ENCODE measurements at places on chromosomes 16 and 17.

DNA sequence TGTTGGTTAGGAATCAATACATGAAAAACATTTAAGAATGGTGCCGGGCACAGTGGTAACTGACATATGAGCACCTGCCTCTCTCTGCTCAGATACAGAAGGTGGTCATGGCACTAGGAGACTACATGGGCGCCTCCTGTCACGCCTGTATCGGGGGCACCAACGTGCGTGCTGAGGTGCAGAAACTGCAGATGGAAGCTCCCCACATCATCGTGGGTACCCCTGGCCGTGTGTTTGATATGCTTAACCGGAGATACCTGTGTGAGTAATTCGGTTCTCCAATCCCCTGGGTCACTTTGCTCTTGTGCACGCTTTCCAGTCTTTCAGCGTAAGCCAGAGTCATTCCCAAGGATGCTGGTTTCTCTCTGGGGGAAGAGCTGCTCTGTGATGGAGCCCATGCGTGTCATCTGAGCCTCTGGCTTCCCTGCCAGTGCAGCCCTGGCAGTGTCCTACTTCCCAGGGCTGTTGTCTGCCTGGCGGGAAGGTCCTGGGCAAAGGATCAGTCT lies 3.0 kb upstream of the CD68 start:
- DNase-seq, result no peak

DNA sequence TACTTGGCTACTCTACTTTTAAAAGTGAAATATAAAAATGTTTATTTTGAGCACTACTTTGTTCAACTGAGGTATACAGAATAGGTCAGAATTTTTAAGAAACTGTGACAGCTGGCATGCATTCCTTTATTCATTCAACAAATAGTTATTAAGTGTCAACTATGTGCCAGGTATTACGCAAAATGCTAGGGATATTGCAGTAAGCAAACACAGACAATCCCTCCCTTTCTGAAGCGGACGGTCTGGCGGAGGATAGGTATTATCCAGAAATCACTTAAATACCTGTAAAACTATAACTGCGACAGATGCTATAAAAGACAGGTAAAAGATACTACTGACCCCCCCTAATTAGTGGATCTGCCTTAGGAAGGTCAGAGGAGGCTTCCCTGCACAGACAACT lies 26.1 kb downstream of the METTL16 start:
- DNase-seq, result no peak

- DNase-seq, result peak; percentile 73
These were observed 78.1 kb downstream of the TUBD1 start for GRCh38 chr17:59814685-59815084.

DNA sequence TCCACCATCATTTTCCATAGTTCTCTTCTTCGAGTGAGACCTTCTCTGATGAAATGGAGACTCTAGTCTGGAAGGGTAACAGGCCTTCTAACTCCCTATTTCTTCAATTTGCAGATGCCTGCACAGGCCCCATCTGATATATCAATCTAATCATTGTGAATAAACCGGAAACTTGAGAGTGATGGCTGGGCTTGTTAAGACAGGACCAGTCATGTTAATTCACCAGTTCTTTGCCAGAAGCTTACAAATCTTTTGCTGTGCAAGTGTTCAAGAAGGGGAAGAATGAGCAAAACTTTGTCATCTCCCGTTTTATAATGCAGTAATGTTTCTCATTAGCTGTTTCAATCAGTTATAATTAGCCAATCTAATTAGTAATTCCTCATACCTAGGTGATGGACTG lies 1561.3 kb upstream of the GOT2 start:
- DNase-seq, result no peak

GRCh38 chr16:64540434-64540833 lies 581.4 kb downstream of the CDH11 start:
- no peak for DNase-seq

GRCh38 chr17:74369221-74369620 lies 1.9 kb downstream of the GPR142 start:
- DNase-seq, result no peak

GRCh38 chr17:62717889-62718288 lies 90.2 kb downstream of the MARCHF10 start:
- DNase-seq, result no peak

GRCh38 chr17:44000141-44000860 lies 4.1 kb upstream of the NAGS start:
- no peak for DNase-seq

- no peak for DNase-seq
These were observed 7.0 kb downstream of the TMC8 start for GRCh38 chr17:78137392-78138203.

GRCh38 chr17:72602517-72603419 lies 481.9 kb downstream of the SOX9 start:
- DNase-seq, result no peak

DNA sequence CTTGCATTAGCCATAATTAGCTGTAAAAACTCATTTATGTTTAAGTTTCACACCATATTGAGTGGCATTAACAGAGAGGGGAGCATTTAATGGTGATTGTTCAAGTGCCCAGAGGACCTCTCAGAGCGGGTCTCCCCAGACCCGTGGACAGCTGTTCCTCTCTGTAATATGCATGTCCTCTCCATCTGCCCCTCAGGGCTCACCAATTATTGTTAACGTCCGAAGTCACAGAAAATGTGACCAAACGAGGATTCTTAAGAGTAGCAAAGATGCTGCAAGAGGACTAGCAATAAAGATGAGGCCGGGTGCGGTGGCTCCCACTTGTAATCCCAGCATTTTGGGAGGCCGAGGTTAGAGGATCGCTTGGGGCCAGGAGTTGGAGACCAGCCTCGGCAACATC lies 130.2 kb downstream of the CPPED1 start:
- no peak for DNase-seq

DNA sequence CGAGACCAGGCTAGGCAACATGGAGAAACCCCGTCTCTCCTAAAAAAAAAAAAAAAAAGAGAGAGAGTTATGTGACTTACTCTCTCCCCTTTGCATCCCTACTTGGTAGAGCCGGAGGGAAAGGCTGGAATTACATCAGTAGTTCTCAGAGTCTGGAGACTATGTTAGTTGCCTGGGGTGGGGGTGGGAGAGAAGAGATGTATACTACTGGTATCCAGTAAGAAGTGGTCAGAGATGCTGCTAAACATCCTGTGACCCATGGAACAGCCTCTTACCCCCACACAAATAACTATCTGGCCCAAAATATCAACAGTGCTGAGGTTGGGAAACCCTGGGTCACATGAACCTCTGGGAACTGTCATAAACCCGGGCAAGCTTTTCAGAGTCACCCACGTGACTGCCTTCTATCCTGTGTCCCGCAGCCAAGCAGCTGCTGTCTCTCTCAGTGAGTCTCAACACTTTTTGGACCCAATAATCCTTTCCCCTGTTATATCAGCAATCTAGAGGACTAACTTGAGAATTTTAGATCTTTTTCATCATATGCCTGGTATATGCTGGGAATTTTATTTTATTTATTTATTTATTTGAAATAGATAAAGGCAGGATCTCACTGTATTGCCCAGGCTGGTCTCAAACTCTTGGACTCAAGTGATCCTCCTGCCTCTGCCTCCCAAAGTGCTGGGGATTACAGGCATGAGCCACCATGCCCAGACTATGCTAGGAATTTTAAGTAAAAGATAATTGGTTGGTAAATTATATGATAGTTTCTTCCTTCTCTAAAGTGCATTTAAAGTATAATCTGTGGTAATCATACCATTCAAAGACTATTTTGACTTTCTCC lies 8.7 kb downstream of the EIF1 start:
- DNase-seq, result peak; percentile 98

- no peak for DNase-seq
These were observed 116.1 kb upstream of the RBBP6 start for GRCh38 chr16:24423312-24423711.

DNA sequence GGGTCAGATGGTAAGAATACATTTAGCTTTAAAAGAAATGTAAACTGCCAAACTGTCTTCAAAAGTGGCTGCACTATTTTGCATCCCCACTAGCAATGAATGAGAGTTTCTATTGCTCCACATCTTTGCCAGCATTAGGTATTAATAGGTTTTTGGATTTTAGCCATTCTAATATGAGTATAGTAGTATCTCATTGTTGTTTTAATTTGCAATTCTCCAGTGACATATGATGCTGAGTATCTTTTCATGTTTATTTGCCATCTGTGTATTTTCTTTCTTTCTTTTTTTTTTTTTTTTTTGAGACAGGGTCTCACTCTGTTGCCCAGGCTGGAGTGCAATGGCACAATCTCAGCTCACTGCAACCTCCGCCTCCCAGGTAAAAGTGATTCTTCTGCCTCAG lies 24.3 kb upstream of the MARCHF10 start:
- no peak for DNase-seq

DNA sequence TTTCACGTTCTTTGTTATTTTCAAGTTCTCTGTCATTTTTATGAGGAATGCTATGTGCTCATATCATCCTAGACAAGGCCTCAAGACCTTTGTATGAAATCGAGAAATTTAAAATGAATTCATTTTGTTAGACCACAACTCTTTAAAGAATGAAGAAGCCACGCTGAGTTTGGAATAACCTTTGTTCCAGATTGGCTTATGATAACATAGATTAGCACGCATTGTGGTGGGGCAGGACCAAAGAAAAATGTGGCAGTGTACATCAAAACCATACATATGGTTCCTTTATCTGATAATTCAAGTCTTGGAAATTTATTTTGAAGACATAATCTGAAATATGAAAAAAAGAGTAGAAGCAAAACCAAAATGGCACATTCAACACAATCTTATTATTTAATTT lies 2.2 kb downstream of the HSD17B2 start:
- DNase-seq, result no peak

DNA sequence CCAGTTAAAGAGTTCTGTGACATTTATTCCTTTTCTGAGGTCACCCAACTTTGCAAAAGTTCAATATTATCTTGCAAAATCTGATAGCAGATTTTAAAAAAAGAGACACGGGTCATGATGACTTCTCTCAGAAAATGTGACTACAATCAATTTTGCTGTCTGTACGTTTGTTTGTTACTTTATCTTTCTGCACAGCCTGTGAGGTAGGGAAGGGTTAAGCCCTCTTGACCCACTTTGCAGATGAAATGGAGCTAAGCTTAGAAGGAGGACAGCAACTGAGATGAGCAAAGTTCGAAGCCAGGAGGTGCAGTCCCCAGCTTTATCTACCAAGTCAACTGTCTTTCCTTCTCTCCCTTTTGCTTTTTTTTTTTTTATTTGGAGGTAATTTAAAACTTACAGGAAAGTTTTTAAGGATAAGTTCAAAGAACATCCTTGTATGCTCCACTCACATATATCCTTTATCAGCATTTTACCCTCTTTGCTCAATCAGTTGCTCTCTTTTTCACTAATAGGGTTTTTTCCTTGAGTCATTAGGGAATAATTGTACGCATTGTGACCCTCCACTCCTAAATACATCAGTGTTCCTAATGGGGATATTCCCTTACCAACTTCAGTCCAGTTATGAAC lies 86.8 kb downstream of the MSI2 start:
- no peak for DNase-seq

DNA sequence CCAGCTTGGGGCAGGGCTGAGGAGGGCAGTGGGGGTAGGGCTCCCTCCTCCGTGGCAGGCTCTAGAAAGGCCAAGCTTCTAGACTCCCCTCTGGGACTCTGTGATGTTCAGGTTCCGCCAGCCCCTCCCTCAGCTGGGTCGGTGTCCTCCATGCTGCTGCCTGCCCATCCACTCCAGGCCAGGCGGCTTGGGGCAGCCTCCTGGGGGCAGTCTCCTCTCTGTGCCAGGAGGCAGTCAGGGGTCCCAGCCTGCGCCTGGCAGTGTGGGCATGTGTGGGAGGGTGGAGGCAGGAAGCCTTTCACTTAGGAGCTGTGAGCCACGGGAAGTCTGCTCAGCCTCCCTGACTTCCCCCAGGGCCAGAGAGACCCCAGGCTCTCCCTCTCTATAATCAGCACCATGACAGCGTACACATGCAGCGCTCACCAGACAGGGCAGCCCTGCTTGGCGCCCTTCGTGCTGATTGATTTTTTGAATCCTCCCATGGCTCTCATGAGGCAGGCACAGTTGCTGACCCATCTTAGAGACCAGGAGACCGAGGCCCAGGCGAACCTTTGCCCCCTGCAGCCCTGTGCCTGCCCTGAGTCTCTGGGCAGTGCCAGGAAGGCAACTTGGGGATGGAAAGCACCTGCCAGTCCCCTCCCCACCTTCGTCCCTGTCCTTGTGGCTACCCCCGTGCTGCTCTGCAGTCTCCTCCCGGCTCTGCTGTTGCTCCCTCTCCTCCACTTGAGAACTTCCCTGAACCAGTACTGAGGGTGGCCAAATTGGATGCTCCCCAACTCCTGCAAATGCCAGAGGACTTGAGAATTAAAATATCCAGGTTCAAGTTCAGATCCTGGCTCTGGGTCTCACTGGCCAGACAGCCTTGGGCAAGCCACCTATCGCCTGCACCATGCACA lies 234.7 kb upstream of the GSE1 start:
- no peak for DNase-seq

DNA sequence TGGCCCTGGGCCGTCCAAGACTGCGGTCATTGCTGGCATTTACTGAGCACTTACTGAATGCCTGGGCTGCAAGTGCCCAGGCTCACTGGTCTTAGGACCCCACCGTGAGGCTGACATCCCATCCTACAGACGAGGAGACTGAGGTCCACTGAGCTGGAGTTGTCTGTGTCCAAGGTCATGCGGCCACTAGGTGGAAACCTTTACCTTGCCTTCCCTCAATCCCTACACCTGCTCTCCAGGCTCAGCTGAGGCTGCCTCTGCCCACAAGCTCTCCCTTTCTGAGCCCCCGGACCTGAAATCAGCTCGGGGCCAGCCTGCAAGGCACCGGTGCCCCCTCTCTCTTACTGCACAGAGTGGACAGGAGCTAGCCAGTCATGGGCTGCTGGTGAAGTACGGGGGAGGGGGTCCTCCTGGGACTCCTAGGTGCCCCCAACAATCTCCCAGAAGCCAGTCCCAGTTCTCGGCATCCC lies 1.5 kb downstream of the CASKIN1 start:
- peak; percentile 26 for DNase-seq

DNA sequence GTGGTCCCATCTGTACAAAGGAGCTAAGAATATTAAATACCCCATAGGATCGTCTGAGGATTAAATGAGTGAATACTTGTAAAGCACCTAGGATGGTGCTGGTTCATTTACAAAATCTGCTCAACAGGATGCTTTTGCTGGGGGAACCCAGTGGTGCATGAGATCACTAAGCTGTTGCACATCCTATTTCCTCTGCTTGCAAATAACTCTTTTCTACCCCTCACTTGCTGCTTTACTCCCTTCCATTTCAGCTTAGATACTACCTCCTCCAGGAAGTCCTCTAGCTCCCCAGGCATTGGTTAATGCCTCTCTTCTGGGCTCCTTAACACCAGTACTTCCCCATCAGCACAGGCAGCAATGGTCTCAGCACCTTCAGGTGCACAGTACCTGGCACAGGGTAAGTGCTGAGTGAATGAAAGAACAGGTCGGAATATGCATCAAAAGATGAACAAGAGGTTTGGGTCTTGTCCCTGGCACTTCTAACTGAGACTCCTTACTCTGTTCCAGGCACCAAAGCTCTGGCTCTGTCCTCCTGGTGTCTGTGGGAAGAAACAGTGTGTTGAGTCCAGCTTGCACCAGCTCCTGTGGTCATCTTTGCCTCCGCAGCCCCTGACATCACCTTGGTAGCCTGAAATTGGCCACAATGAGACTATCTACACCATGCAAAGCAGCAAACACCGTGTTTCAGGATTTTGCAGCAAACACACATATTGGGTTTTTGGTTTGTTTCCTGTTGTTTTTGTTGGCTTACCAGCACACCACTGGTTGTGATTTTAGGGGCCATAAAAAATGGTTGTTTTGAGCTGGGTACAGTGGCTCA lies 24.1 kb upstream of the IL21R start:
- no peak for DNase-seq

GRCh38 chr16:11774065-11774626 lies 22.9 kb downstream of the ZC3H7A start:
- no peak for DNase-seq

Measured in mesenchymal stem cell (in vitro differentiated cells and primary cell).